Mesendoderm (in vitro differentiated cells): ENCODE measurements at places on chromosomes 16 and 17.

GRCh38 chr17:22411185-22411784 is 719.0 kb downstream of the KCNJ18 start:
- DNase-seq = no peak

GRCh38 chr17:70891306-70891705 is 722.0 kb downstream of the KCNJ2 start:
- no peak for DNase-seq

DNA sequence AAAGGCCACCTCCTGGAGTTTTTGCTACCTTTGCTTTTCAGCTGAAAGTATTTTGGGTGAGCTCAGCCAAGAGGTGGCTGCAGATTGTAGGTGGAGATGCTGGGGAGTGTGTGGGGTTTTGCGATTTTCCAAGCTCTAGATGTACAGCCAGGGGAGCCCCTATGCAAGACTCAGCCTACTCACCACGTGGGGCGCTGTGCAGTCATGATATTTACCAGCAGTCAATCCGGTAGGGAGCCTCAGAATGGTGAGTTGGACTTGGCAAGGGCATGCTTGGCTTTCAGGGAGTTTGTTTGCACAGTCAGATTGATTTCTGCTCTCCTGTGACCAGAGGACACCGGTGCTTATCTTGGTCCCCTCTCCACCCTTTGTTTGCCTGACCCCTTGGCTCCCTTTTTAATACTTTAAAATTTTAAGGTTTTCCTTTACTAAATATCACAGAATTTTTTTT is 175.3 kb downstream of the UTP18 start:
- DNase-seq = peak; percentile 73

GRCh38 chr17:68289473-68289872 is 1.5 kb downstream of the SLC16A6 start:
- DNase-seq = no peak

DNA sequence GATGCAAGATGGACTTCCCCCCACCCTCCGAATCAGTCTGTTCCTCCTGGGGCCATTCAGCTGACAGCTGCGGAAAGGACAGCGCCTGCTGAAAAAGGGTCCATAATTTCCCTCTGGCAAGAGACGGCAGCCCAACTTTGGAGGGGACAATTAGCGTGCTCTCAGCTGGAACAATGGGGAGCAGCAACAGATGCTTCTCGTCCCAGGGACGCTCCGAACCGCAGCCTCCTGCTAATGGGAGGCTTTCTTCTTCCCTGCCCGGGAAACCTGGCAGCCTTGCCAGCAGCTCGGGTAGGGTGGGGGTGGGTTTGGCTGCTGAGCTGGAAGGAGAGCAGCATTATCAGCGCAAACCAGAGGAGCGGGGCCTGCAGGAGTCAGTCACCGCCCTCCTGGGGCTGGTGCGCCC is 500.0 kb upstream of the SALL1 start:
- DNase-seq = no peak

- DNase-seq = no peak
Measured at GRCh38 chr17:41518031-41518430, 659 bp downstream of the KRT15 start.

- DNase-seq = no peak
Measured at GRCh38 chr17:57864273-57864672, 14.4 kb upstream of the MRPS23 start.

GRCh38 chr16:50634947-50635346 is 46.2 kb downstream of the SNX20 start:
- no peak for DNase-seq

- no peak for DNase-seq
Measured at GRCh38 chr17:73612031-73612472, 32.2 kb downstream of the SDK2 start.

- DNase-seq = no peak
Measured at GRCh38 chr17:40866838-40867237, at the start of gene KRT12. TSS of gene KRT12 (minus strand) at chr17:40867223. CDS start at chr17:40867186, 37 bp downstream.

- no peak for DNase-seq
Measured at GRCh38 chr17:77405867-77406732, 265.3 kb downstream of the SEC14L1 start.

DNA sequence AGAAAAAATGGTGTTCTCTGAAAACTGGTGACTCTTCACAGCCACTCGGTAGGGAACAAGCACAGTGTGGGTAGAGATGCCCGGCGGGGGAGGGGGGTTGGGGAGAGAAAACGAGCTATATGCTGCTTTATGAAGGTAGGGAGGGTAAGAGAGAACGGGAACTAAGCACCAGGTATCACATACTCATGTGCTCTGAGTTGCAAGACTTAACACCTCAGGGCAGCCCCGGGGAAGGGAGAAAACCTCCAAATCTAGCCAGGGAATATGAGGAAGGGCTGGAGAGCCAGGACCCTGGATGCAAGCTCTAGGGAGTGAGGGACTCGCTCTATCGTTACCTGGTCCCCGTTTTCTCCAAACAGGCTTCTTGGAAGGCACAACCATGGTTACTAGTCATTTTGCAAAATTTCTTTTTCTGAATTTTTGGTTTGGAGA is 35.3 kb downstream of the HIC1 start:
- no peak for DNase-seq

GRCh38 chr16:28200661-28201060 is 11.1 kb downstream of the XPO6 start:
- no peak for DNase-seq

DNA sequence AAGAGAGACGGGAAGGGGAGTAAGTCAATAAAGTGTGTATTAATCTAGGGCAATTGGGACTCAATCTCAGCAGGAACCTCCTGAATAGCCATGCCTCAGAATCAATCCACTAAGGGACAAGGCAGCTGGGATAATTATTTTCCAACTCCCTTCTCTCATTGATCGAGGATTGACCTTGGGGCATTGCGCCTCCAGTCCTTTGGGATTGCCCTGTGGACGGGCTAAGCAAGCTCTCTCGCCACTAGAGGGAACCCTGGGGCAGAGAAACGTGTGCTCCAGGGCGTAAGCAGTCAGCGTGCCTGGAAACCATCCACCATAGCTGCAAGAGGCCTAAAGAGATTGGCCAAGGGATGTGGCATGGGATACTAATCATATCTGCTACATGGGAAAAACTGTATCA is 53.9 kb upstream of the ERCC4 start:
- peak; percentile 90 for DNase-seq

GRCh38 chr17:63973930-63974593 is 1.3 kb upstream of the SCN4A start:
- no peak for DNase-seq

DNA sequence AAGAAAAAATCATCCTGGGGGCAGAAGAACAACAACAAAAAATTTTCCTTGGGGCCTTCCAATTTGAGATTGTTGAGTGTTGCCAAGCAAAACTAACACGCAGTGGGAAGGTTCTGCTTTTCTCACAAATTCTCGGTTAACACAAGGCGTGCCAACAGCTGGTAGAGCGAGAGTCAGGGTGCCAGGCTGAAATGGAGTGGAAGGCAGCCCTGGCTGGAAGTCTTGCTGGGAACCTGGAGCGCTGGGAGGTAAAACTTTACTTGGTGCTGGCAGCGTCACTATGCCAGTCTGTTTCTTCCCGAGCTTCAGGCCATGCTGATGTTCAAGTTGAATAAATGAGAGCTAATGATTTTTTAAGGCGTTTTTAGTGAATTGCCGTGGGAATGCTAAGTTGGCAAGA is 189.4 kb downstream of the WWOX start:
- no peak for DNase-seq

DNA sequence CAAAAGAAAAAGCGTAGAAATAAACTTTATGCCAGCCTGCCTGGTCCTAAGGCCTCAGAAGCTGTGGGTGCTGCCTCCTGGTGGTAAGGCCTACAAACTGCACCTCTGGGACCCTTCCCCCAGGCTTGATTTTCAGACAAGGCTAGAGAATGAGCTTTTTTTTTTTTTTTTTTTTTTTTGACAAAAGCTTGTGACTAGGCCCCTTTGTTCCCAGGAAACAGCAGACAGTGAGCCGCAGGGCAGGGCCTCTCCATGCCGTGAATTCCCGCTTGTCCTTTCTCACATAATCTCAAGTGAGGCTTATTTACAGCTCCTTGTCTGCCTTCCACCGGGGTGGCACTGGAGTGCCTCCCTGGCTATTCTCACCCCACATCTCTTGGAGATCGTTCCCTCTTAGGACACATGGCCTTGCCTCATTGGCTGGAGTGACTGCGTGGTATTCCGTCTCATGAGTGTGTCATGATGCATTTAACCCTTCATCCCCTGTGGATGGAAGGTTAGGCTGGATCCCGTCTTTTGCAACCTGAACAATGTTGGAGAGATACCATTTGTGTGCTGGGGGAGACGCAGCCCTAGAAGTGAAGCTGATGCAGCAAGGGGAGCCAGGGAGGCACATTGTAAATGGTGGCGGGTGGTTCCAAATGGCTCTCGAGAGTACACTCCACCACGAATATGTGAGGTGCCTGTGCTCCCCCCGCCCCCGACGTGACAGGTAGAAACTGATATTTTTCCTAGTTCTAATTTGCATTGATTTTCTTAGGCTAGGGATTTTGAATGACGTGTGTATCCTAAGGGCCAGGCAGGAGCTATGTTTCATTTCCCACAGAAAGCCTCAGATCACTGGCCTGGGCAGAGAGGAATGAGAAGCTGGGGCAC is 49.6 kb downstream of the USP22 start:
- DNase-seq = peak; percentile 93

DNA sequence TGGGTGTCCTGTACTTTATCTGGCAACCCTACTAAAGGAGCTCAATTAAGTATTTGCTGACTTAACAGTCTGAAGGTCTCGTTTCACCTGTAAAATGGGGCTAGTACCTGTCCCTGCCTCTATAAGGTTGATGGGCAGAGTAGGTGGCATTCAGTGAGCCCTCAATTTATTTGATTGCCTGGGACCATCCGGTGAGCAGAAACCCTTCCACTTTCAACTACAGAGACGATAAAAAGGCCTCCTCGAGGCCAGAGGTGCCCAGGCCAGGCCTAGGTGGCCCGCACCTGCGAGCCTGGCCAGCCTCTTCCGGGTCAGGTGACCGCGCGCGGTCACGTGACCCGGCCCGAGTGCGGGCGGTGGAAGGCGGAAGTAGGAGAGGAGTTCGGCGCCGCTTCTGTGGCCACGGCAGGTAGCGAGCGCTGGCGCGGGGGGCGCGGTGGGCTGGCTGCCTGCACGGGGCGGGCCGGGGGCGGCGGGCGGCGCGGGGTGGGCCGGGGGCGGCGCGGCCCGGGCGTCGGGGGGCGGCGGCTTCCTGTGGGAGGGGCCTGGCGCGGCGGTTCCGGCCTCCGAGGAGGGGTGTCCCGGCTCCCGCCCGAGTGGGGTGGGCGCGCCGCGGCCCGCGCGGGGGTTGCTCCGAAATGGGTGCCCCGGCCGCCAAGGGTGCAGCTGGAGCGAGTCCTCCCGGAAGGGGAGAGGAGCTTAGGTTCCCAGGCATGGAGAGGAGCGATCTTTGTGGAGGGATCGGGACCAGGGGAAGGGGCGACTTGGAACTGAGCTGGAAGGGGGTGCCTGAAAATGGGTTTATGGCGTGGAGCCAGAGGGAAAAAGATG is at the start of gene WWP2:
Gene WWP2, plus strand, starts transcription at position 350 of the 831 bp plus-strand sequence. CDS start 24,679 bp downstream, outside the sequence.
- peak; percentile 90 for DNase-seq

DNA sequence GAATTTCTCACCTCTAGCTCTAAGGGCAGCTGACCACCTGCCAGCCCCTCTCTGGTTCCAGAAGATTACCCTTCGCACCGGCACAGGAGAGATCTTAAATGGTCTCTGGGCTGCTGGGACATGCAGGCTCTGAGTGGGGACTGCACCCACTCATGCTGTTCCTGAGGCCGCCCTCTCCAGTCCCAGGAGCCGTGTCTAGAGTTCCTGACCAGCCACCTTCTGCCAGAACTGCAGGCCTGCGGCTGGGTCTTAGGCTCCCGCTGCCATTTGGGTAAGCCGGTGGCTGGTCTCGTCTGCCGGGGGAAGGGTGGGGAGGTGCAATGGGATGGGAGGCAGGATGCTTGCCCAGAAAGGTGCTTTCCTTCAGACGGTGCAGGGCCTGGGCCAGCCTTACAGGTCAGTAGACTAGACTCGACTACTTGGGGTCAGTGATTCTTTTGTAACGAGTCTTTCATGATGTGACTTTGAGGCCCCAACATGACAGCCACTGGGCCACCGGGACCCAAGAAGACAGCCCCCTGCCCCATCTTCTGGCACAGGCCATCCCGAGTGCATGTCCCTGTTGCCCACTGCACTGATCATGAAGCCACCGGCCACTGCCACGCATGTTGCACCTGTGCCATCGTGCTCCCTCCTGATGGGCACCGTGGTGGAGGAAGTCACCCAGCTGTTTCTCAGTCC is 26.4 kb downstream of the B9D1 start:
- DNase-seq = no peak

- DNase-seq = no peak
Measured at GRCh38 chr16:56862776-56863175, 2.2 kb upstream of the SLC12A3 start.

DNA sequence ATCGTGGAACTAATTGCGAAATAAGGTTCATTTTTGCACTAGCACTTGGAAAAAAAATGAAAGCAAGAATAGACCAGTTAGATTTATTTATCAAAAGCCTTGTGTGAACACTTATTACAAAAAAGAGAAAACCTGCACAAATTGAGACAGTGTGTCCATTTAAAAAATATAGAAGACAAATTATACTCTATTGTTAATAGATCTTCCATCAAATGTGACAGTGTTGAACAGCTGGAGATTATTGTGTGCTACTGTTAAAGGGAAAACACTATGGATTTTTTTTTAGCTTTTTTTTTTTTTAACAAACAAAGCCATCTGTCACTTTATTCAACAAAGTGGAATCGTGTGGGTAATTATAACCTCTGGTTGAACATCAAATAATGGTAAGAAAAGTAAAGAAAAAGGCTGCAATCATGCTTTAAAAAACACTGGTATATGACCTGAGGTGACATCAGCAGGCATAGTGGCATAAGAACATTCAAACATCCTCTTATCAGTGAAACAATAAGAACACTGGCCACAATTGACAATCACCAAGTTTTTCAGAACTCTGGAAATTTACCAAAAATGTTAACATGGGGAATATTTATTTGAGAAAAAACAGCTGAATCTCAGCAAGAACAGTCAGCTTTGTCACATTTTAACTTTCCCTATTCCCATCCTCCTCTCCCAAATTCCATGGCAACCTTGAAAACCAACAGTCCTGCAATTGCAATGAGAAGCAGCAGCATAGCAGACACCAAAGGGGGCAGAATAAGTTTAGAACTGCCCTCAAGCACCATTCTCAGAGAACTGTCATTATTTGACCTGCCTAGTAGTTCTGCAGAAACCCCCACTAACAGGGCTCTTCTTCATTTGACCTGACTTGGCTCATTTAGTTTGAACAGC is 442.3 kb upstream of the MON1B start:
- peak; percentile 37 for DNase-seq

- DNase-seq = peak; percentile 89
Measured at GRCh38 chr17:50817838-50818237, 17.5 kb upstream of the WFIKKN2 start.

DNA sequence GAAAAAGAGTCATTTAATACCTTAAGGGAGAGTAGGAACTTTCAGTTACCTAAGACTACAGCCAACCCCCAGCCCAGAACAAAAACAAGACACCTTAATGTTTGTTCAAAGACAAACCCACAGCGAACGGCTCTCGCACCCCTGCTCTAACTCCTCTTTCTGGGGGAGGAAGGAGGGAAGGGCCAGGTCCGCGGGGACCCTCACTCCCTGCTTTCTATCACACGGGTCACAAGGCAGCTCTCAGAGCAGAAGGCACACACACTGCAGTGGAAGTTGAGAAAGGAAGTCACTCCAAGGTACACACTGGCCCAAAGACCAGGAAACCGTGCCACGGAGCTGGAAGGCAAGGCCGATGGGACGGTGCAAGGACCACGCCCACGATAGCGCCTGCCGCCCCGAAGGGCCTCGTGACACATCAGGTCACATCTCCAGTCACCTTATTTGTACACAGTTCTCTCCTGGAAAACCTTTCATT is 10.0 kb downstream of the LITAFD start:
- DNase-seq = no peak
